ENCODE measurements at places on chromosomes 7 and 10. TPM values are rescaled to one million over a fixed set of nuclear protein-coding genes. Genes with fewer than 3 reads are reported as not detected.

The ATP6V0A4 gene
- polyA plus RNA-seq = 1.6 TPM

The LIPM gene
- not detected for polyA plus RNA-seq

The ZNF239 gene
- 1.3 TPM for polyA plus RNA-seq

The RADIL gene
- 7.6 TPM for polyA plus RNA-seq

The SAP25 gene
- 8.2 TPM for polyA plus RNA-seq

The UNCX gene
- polyA plus RNA-seq = 0.03 TPM

The PARD3 gene
- polyA plus RNA-seq = 14.3 TPM

The HEPACAM2 gene
- not detected for polyA plus RNA-seq
